ENCODE measurements at places on chromosomes 3 and 15.

DNA sequence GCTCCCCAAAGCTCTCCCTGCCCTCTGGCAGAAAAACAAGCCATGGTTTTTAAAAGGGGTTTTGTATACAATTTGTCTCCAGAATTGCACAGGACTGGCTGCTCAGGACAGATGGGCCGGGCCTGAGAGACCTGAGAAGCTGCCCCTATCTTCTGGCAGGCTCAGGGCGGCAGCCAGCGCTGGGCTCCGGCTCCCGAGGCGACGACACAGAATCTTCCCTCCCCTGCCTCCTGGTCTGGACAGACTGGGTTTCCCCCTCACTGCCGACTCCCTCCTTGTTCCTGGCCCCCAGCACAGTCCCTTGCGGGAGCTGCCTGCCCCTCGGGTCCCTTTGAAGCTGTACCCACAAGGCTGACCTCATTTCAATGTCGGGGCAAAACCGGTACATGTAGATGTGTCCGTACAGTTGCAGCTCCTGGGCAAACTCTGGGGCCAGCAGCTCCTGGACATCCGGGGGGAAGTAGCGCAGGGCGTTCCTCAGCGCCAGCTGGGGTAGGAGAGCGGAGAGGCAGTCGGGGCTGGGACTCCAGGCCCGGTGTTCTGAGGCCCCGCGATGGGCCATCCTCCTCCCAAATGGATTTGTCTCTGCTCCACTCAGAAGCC, 7.2 kb downstream of the UROC1 start:
- no peak for DNase-seq

GRCh38 chr3:4218456-4219226, 84.5 kb upstream of the SETMAR start:
- DNase-seq: no peak

DNA sequence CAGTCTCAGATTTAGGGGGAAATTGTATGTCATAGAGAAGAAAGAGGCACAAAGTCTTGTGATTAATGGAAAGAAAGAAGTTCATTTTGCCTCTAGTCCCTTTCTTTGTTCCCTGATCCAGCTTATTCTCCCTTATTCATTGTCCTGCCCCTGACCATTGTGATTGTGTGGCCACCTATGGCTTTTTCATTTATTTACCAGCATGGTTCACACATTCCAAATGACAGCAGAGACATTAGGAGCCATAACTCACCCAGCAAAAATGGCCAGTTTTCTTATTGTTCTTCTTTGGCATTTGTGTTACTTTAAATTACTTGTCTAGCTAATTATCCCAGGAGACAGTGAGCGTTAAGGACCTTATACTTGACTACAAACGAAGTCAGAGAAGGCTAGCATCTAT, 36.3 kb upstream of the SGO1 start:
- DNase-seq: no peak

DNA sequence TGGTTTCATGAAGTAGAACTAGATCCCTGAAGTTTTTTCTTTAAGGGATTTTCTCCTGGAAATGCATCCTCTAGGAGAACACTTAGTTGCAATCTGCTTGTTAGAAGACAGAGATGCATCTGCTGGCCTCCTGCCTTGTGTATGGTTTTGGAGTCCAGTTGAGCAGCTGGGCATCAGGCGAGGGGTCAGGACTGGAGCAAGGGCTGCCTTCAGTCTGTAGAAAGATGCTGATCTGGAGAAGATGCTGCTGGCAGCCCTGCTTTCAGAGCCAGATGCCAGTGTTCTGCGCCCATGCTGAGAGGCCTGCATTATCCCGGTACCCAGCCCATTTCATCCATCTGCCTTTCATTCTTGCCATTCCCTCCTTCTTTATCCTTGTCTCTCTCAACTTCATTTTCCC, 77.4 kb downstream of the CHCHD6 start:
- no peak for DNase-seq

GRCh38 chr3:138946663-138947494, at the start of the genes FOXL2 and FOXL2NB:
Gene FOXL2 (minus strand): TSS chr3:138947137. CDS start chr3:138946722, 415 bp downstream.
Gene FOXL2NB (plus strand): TSS chr3:138947217. CDS start chr3:138947365, 148 bp downstream.
- DNase-seq: peak; percentile 48
